Natural killer cell (primary cell): ENCODE measurements at places on chromosomes 2 and 18. TPM values are rescaled to one million over a fixed set of nuclear protein-coding genes. Genes with fewer than 3 reads are reported as not detected.

DNA sequence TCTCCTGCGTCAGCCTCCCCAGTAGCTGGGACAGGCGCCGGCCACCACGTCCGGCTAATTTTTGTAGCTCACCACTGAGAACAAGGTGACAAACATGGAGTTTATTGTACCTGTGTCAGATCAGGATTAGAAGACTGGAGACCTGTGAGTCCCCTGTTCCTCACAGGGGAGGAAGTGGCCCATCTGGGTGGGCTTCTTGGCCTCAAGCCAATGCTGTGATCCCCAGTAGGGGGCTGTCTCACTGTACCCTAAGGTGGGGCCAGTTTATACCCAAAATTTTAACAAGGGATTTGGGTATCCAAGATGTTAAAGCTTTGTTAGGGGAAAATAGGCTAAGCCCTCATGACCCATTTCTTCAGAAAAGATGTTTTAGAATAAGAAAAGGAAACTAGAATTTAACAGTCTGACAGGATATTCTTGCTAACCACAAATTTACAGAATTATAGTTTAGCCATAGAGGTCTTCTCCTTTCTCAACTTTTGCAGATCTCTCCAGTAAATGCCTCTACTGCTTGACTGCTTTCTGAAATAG lies 16.3 kb downstream of the PCBP1 start:
- no peaks in the 10 kb centered on the region for H3K27me3 ChIP-seq
- peak overlapping the region; percentile 84 for H3K27ac ChIP-seq
- peaks cover 45% of the 10 kb centered on the region for H3K4me1 ChIP-seq
- peak overlapping the region; percentile 4 for H3K4me3 ChIP-seq

Gene TBC1D8
- total RNA-seq = 8.7 TPM

Gene CASP10
- 67.4 TPM for total RNA-seq

GRCh38 chr2:68849579-68850030 lies 21.6 kb downstream of the BMP10 start:
- no peak overlapping the region for H3K27ac ChIP-seq
- H3K4me1 ChIP-seq = no peaks in the 10 kb centered on the region
- H3K4me3 ChIP-seq = no peak overlapping the region
- DNase-seq = no peak
- no peaks in the 10 kb centered on the region for H3K27me3 ChIP-seq

Gene FNDC4
- not detected for total RNA-seq

GRCh38 chr2:100708333-100708732 lies 111.6 kb upstream of the NPAS2 start:
- no peaks in the 10 kb centered on the region for H3K4me1 ChIP-seq
- DNase-seq = no peak
- no peak overlapping the region for H3K27ac ChIP-seq
- no peaks in the 10 kb centered on the region for H3K27me3 ChIP-seq

DNA sequence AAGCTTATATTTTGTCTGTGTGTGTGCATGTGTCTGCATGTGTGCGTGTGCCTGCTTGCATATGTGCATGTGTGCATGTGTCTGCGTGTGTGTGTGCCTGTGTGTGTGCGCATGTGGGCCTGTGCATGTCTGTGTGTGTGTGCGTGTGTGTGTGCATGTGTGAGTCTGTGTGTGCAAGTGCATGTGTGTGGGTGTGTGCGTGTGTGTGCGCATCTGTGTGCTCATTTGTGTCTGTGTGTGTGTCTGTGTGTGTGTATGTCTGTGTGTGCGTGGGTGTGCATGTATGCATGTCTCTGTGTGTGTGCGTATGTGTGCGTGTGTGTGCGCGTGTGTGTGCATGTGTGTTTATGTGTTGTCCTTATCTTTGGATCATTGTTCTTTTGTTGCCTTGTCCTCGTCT lies 56.8 kb downstream of the DSC3 start:
- H3K27ac ChIP-seq = no peak overlapping the region
- H3K4me3 ChIP-seq = no peak overlapping the region
- DNase-seq = no peak
- no peaks in the 10 kb centered on the region for H3K36me3 ChIP-seq

- H3K4me1 ChIP-seq = no peaks in the 10 kb centered on the region
- H3K27ac ChIP-seq = no peak overlapping the region
- no peak overlapping the region for H3K4me3 ChIP-seq
- H3K27me3 ChIP-seq = no peaks in the 10 kb centered on the region
- no peak for DNase-seq
Observed at GRCh38 chr2:187453078-187453641, 5.1 kb upstream of the CALCRL start.

DNA sequence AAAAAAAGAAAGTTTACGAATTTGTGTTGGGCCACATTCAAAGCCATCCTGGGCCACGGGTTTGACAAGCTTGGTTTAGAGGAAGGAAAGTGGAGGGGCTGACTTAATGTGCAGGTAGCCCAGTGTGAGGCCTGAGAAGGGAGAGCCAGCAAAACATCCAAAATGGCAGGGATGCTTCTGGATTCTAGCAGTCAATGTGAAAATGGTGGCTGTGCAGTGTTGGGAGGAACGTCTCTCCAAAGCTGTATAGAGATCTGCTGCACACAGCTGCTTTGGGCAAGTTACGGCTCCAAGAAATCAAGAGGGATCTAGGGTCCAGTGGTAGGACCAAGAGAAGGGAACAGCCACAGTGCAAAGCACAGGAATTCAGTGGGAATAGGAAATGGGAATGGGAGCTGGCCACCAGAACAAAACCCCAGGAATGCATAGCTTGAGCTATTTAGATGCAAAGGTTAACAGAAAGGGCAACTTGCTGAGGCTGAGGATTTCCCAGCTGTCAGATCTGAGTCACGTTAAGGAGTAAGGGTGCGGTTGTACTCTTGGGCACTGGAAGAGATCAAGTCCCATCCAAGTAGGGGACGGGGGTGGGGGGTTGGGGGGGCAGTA lies 70.6 kb downstream of the B3GNT2 start:
- no peaks in the 10 kb centered on the region for H3K27me3 ChIP-seq
- no peak for DNase-seq
- no peaks in the 10 kb centered on the region for H3K4me1 ChIP-seq
- H3K36me3 ChIP-seq = no peaks in the 10 kb centered on the region
- no peak overlapping the region for H3K27ac ChIP-seq

DNA sequence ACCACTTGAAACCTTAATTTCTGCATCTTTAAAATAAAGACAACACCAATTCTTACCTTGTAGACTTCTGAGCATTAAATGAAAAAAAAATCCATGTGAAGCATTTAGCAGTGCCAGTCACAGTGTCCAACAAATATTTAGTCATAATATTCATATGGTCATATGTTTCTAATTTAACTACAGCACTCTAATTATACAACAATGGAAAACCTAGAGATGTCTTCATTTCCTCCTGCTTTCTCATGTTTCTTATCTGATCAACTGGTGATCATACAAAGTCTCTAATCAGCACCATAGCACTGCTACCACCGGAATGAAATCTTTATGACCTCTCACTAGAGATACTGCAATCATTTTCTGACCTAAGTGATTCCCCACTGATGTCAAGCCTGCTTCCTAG lies 10.2 kb upstream of the SCN3A start:
- no peaks in the 10 kb centered on the region for H3K27me3 ChIP-seq
- no peak overlapping the region for H3K27ac ChIP-seq
- H3K4me1 ChIP-seq = no peaks in the 10 kb centered on the region
- no peaks in the 10 kb centered on the region for H3K36me3 ChIP-seq
